Mesendoderm (in vitro differentiated cells): ENCODE measurements at places on chromosomes 3 and 15.

GRCh38 chr15:44298878-44299277, 10.4 kb downstream of the GOLM2 start:
- DNase-seq = peak; percentile 67

GRCh38 chr3:11582191-11582968, 61.3 kb downstream of the VGLL4 start:
- DNase-seq = peak; percentile 79

DNA sequence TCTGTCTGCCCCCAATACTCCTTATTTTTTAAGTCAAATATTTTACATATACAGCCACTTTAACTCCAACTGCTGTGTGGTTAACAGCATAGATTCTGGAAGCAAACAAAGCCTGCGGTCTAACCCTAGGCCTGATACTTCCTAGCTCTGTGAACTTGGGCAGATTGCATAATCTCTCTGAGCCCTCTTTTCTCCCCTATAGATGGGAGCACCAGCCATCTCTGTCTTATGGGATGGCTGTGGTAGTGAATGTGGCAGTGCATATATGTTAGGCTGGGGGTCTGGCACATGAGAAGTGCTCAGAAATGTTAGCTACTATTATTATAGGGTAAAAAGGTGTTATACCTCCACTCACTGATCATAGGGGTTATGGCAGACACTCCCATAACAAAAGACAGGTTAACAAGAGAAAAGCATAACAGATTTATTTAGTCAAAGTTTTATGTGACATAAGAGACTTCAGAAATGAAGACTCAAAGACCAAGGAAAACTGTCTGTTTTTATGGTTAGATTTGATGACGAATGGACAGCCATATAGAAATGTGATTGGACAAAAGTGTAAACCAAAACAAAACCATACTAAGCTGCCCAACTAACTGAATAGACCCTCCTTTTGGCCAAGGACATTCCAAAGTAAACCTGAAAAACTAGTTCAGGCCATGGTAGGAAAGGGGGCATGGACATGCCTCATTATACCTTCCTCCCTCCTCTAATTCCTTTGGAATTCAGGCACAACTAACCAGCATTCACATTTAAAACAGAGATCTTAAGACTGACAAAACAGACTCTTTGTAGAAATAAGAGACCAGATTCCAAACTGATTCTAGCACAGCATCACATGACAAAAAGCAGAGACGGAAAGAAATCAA, 53.9 kb upstream of the DAZL start:
- peak; percentile 58 for DNase-seq

DNA sequence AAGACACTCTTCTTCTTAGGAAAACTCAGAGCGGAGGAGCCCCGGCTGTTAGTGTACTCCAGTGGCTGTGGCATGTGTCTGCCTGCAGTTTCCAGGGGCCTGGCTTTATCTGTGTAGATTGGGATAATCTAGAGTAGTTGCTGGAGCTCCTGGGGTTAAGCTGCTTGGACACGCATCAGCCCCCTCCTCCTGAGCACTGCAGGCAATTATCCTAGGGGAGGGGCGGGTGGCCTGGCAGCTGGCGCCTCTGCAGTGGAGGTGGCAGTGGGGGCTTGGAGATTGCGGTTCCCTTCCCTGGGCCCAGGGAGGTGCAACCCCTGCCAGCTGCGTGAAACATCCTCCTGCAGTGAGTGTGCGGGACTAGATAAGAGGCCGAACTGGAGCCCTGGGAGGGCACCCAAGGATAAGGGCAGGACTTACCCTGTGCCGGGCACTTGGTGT, 68.2 kb downstream of the EFCAB12 start:
- DNase-seq = peak; percentile 79

GRCh38 chr3:194945508-194945907, 259.8 kb downstream of the FAM43A start:
- no peak for DNase-seq

DNA sequence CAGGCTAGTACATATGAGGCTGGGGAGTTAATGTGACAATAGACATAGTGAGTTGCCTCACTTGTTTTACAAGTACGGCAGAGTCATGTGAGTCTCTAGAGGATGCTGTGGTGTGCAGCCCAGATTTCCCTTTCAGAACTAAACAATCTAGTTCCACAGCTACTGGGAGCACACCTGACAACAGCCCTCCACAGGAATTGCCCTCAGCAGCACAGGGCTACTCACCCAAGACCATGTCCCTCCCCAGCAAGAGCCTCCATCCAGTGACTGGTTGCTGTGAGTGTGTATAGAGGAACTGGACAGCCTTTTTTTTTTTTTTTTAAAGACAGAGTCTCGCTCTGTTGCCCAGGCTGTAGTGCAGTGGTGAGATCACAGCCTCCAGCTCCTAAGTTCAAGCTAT, 40.2 kb upstream of the UBE2E2 start:
- no peak for DNase-seq

- no peak for DNase-seq
Measured at GRCh38 chr15:65406424-65407000, 16.2 kb downstream of the IGDCC4 start.

- DNase-seq = no peak
Measured at GRCh38 chr15:77021803-77022381, 27.0 kb downstream of the PSTPIP1 start.

GRCh38 chr3:126264952-126265351, 84.6 kb upstream of the ALDH1L1 start:
- DNase-seq = no peak

DNA sequence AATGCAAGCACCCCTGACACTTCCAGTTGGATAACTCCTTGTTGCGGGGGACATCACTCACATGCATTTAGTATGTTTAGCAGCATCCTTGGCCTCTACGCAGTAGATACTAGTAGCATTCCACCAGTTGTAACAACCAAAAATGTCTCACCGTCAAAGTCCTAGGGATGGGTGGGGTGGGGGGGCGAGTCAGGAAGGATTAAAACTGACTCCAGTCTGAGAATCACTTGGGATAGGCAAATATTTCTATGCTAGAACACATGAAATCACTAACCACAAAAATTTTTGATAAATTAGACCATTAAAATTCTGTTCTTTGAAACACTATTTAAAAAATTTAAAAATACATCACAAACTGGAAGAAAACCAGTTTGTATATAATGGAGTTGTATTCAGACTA, 18.0 kb downstream of the ICE2 start:
- no peak for DNase-seq

DNA sequence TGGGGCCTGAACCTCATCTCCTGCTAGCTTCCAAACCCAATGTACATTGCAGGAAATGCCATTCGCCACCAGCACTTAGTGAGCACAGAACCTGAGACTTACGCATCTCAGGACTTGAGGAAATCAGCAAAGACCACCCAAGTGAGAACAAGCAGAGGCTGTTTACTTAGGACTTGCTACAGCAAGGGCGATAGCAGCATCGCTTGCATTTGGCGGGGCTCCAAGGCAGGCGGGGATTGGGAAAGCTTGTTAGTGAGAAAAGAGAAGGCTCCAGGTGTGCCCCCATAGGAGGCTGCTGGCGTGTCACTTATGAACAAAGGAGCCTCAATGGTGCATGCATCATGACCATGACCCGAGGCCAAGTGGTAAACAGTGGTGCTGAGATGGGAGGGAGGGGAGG, 19.7 kb downstream of the SLC6A20 start:
- DNase-seq = no peak

- DNase-seq = no peak
Measured at GRCh38 chr3:31704591-31705179, 172.0 kb downstream of the STT3B start.

GRCh38 chr3:158659454-158660237, 12.8 kb downstream of the LXN start:
- peak; percentile 52 for DNase-seq

- DNase-seq = peak; percentile 92
Measured at GRCh38 chr15:74950078-74950908, 6.3 kb downstream of the RPP25 start.
